Left renal pelvis (tissue), 4 donors: ENCODE measurements at places on chromosomes 2 and 18. TPM values are rescaled to one million over a fixed set of nuclear protein-coding genes. Genes with fewer than 3 reads are reported as not detected.

DNA sequence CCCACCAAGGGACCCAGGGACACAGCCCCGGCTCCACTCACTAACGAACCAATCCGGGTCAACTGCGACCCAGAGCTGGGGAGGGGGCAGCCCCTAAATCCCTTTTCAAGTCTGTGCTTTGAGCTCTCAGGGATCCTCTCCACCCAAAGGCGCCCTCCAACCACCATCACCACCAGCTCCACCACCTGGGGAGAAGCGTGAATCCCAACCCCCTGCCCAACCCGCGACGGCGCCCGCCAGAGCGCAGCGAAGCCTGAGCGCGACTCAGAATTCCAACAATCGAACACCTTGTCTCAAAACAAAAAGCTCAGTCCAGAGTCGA, 497 bp downstream of the DSC3 start:
- DNase-seq = no peak

GRCh38 chr2:8550481-8550880, 131.4 kb upstream of the ID2 start:
- no peak for DNase-seq

GRCh38 chr2:28835781-28836180, 25.1 kb downstream of the SPDYA start:
- DNase-seq = no peak

DNA sequence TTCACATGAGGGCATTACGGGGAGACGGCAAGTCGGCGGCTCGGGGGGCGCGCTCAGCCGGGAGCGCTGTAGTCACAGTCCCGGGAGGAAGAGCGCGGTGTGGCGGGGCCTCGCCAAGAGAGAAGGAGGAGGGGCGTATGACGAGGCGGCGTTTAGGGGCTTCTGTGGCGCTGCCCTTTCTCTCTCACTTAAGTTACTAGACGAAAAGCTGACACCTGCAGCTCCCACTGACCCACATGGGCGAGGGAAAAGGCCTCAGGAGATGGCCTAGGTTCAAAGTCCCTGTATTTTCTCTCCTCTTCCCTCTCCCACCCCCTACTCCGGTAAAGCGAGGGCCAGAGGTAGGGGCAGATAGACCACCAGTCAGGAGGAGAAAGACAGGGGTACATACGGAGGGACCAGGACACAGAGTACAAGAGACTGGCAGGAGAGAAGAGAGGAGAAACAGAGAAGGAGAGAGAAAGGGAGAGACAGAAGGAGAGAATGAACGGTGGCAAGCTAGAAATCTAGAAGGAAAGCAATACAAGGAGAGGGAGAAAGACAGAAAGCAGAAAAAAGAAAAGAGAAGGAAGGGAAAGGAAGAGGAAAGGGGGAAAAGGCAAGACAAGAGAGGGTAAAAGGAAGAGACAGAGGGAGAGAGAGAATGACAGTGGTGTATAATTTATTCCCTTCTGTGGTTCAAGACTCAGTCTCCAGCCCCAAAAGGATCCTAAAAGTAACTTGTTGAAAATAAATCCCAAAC, 3.8 kb downstream of the SIX2 start:
- DNase-seq = no peak

The CHRNG gene
- polyA plus RNA-seq = 1.8 TPM
